ENCODE measurements at places on chromosomes 12 and 14.

DNA sequence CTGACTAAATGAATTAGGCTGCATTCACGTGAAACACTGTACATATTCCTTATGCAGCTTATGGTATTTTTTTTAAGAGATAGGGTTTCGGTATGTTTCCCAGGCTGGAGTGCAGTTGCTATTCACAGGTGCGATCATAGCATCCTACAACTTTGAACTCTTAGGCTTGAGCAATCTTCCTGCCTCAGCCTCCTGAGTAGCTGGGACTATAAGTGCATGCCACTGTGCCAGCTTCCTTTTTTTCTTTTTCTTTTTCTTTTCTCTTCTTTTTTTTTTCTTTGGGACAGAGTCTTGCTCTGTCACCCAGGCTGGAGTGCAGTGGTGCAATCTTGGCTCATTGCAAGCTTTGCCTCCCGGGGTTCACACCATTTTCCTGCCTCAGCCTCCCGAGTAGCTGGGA, 35.8 kb upstream of the SPPL3 start:
- no peak for DNase-seq

GRCh38 chr12:109291521-109292341, 17.4 kb downstream of the FOXN4 start:
- peak; percentile 89 for DNase-seq

DNA sequence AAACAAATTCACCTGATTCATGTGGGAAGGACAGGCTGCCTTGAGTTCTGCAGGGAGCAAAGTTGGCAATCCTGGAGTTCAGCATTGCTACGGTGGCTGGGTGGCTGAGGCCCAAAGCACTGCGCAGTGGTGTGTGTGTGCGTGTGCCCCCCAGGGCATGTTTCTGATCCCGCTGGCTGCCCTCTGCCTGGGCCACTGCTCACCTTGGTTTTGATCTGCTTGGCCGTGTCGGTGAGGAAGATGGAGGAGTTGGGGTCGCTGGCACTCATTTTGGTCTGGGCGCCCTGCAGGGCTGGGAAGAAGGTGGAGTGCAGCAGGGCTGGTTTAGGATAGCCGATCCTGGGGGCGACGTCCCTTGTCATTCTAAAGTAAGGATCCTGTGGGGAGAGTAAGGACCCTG, 19.1 kb downstream of the SLC25A47 start:
- DNase-seq, result no peak

DNA sequence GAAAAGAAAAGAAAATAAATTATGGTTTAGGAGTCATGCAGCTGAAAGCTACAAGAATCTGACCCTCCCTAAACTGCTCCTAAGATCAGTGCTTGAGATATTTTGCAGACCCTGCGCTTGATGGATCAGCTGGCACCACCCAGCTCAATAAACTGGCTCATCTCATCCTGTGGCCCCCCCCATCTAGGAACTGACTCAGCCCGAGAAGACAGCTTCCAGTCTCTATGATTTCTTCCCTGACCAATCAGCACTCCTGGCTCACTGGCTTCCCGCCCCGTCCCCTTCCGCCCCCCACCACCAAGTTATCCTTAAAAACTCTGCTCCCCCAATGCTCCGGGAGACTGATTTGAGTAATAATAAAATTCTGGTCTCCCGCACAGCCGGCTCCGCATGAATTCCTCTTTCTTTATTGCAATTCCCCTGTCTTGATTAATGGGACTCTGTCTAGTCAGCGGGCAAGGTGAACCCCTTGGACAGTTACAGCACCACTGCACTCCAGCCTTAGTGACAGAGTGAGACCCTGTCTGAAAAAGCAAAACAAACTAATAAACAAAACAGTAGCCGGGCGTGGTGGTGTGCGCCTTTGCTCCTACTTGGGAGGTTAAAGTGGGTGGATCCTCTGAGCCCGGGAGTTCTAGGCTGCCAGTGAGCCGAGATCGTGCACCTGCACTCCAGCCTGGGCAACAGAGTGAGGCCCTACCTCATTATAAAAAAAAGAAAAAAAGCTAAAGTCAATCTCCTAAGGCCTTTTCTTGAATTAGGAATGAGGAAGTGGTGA, 24.5 kb upstream of the SPTLC2 start:
- no peak for DNase-seq

- no peak for DNase-seq
These were observed 12.1 kb upstream of the FLVCR2 start for GRCh38 chr14:75566321-75566720.

DNA sequence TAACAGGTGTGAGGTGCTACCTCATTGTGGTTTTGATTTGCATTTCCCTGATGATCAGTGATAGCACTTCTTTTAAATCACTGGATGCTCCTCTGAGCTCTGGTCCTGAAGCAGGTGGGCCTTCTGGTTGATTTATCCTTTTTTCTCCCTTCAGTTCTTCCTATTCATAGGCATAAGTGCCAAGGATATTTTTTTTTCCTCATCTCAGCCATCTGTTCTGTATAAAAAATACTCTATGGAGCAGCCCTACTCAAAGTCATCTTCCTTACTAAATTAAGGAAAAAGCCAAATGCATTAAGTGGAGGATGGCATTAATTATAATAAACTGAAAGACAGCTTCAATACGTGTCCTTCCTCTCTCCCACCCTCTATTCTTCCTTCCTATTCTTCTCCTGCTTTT, 18.4 kb downstream of the SPIC start:
- no peak for DNase-seq

DNA sequence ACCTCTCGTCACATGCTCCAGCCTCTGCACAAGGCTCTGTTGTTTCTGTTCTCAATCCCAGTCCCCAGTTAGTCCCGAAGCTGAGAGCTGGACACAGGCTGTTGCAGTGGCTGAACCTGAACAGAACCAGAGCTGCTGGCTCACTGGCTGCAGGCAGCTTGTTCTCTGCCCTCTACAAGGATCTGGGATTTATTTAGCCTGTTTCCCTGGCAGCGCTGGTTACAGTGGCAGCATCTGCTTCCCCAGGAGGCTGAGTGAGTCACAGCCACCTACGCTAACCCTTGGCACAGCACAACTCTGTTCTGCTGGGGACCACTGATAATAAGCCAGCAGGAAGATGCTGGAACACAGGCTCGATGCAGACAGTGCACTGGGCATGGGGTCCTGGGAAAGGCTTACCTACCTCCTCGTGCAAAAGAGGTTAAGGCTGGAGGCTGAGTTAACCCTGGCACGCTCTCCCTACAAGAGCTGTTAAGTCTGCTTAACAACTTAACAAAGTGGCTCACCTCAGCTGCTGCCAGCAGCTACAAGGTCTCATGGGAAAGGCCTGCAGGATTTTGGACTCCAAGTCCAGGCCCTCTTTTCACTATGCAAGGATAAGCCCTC, 299.6 kb downstream of the PCNX1 start:
- DNase-seq, result no peak

DNA sequence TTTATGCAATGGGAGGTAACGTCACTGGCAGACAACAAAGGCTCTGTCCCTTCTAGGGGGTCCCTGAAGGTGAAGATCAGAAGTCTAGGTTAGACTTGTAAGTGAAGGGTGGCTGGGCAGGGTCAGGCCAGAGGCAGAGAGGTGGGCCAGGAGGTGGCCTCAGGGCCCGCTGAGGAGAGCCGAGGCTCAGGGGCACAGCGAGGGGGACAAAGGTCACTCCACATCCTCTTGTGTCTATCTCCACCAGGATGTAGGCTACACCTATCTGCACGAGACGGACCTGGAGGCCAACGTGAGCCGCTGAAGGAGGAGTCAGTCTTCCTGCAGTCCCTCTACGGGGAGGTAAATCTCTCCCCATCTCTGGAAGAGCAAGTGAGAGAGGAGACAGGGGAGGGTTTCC, 20.3 kb downstream of the KRT85 start:
- no peak for DNase-seq

DNA sequence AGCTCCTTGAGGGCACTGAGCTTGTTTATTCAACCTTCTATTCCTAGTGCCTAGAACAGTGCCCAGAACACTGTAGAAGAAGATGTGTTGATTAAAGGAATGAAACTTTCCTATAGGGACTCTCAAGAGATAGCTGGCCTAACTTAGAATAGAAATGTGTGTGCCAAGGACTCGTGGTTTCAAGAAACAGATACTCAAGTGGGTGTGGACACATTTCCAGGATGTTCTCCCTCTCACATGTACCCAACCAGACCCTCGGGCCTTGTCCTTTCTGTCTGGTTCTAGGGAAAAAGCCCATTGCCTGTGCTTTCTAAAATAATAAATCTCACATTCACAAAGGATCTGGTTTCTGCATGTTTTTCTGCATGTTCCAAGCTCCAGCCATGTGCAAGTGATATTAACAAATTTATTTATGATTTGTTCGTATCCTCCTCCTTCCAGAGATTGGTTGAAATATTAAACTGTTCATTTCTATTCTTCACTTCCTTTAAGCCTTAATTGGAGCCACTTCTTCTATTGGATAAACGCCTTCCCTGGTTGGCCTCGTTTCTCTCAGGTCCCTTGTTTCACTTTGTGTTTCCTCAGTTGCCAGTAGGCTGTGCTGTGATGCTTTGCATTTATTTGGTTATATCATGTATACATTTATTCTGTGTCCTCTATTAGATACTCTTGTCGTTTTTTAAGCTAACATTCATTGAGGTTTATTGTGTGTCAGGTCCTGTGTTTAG, 89.8 kb downstream of the CRADD start:
- DNase-seq, result peak; percentile 84

- no peak for DNase-seq
These were observed 40.8 kb downstream of the VDR start for GRCh38 chr12:47863985-47864384.

GRCh38 chr12:879641-880040, 69.9 kb downstream of the RAD52 start:
- no peak for DNase-seq

GRCh38 chr12:32698285-32698684, 19.2 kb downstream of the DNM1L start:
- peak; percentile 27 for DNase-seq

DNA sequence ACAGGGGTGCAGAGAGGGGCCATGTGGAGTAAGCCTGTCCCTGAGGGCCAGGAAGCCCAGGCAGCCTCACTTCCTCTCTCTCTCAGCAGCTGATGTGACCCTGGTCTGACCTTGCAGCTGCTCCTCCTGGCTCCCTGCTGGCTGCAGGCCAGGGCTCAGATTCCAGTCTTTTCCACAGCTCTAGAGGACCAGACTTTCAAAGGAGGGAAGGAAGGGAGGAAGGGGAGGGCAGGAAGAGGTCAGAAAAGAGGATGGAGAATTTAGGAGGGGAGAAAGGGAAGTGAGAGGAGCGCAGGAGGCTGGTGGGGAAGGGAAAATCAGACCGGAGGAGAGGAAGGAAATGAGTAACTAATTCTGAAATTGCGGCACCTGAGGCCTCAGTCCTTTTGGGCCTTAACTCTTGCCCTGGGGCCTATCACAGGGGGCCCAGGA, 40.9 kb upstream of the VASH1 start:
- DNase-seq, result no peak

DNA sequence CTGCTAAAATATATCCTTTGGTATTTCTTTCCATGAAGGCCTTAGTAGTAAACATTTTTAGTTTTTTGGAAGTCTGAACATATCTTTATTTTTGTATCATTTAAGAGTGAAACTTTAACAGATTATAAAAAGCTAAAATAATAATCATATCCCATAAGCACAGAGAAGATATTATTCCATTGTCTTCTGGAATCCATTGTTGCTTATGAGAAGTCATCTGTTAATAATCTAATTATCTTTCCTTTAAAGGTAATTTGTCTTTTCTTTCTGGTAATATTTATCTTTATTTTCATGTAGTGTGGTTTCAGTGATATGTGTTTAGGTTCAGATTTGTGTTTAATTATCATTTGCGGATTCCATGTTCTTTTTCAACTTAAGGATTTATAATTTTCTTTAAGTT, 261.7 kb downstream of the MSRB3 start:
- DNase-seq, result no peak

GRCh38 chr12:108514468-108514972, 557 bp upstream of the FICD start:
- no peak for DNase-seq

DNA sequence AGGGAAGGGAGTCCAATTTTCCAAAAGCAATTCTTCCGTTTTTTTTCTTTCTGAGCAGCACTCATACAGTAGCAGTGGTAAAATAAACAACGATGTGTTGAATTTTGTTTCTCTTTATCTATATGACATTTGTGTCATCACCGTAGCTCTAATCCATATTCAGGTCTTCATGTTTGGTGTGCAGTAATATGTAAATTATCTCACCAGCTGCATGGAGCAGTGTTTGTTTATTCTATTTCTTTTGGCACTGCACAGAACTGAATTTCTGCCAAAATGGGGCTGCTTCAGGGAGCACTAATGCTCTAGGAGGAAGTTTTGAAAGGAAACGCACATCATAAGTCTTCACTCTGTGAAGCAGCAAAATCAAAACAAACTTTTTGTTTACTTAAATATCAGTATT, 130.0 kb upstream of the NPAS3 start:
- DNase-seq, result peak; percentile 52

- DNase-seq, result no peak
These were observed 1.1 kb downstream of the LGALS3 start for GRCh38 chr14:55130196-55130550.

GRCh38 chr12:78088391-78088832, 257.7 kb downstream of the NAV3 start:
- DNase-seq, result no peak

DNA sequence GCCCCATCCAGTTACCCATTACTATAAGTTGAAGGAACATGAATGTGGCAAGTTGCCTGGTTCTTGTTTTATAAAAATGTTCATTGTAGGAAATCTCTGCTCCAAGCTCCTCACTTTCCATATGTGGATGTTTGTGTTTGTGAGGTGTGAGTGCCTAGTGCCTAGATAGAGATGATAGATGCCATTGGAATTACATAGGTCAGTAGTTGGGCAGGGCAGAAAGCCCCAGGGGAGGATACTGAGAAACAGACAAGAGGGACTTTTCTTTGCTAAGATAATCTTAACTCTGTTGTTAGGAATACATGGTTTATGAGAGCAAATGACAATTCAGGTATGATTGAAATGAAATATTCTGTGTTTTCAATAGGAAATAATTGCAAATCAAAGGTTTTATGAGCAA, 226.3 kb upstream of the GRIP1 start:
- DNase-seq, result no peak

DNA sequence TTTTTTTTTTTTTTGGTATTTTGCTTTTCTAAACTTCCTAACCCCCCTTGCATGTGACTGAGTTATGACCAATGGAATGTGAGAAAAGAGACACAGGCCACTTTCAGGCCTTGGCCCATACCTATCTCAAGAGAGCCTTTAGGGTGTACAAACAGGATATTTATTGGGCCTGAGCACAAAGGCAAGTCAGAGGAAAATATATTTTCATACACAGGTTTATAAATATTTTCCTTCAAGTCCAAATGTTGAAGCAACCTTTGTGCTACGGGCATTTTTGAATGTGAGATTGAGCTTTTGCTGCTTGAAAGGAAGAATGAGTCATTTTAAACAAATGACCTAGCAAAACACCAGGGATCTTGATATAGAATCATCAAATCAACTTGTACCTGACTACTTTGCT, 228.6 kb upstream of the E2F7 start:
- DNase-seq, result no peak

GRCh38 chr12:132153501-132154340, 9.5 kb downstream of the NOC4L start:
- DNase-seq, result peak; percentile 53

- no peak for DNase-seq
These were observed 102.2 kb downstream of the GPHN start for GRCh38 chr14:66610154-66610563.
